ENCODE measurements at places on chromosomes 6 and 20.
A peak's percentile ranks its signal among the peaks of the same experiment; 100 is the strongest.

DNA sequence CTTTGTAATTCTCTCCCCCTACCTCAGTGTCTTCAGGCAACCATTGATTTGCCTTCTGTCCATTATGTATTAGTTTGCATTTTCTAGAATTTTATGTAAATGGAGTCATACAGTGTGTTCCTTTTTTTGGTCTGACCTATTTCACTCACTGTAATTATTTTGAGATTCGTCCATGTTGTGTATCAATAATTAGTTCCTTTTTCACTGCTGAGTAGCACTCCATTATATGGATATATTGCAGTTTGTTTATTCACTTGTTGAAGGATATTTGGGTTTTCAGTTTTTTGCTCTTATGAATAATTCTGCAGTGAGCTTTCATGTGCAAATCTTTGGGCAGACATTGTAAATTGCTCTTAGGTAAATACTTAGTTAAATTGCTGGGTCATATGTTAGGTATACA, 97.1 kb downstream of the CTNNBL1 start:
- DNase-seq, result no peak

DNA sequence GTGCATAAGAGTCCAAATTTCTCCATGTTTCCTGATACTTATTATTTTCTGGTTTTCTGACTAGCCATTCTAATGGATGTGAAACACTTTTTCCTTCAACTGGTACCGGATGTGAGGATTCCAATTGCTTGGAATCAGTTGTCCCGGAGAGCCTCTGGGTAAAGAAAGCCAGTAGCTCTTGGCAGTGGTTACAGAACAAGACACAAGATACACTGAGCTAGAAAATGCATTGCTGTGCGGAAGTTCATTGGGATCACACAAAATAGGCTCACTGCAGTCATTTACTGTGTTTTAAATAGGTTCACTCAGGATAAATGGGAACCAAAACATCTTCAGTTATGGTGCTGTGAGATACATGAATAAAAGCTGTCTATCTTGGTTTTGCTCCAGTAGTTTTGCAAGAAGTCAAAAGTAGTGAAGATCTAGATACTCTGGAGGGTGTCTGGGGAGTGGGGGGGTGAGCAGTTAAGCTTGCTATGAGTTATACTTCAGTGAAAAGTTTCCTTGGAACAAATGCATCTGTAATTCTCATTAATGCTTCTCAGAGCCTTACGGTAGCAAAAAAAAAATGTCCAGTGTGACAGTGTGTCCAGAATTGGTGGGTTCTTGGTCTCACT, 54.4 kb upstream of the RNF182 start:
- no peak for DNase-seq

GRCh38 chr6:113121571-113121970, 735.6 kb upstream of the MARCKS start:
- no peak for DNase-seq

DNA sequence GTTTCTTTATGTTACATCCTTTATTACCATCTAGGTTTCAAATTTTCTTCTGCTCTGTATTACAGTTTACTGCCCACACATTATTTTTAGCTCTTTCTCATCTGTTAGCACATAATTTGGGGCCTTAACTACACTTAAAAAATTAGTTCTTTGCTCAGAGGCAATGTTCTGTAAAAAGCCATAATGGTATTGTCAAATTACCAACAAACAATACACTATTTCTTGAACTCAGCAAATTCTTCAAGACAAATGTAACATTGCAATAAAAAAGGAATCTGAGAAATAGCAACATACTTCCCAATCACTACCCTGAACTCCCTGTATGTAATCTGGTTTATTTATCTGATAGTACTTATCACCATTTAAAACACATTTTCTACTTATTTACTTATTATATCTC, 448.6 kb upstream of the OPRM1 start:
- no peak for DNase-seq

- no peak for DNase-seq
These were observed 70.2 kb downstream of the CEP57L1 start for GRCh38 chr6:109165392-109165974.

GRCh38 chr6:227074-227782, 65.1 kb upstream of the DUSP22 start:
- DNase-seq, result no peak

DNA sequence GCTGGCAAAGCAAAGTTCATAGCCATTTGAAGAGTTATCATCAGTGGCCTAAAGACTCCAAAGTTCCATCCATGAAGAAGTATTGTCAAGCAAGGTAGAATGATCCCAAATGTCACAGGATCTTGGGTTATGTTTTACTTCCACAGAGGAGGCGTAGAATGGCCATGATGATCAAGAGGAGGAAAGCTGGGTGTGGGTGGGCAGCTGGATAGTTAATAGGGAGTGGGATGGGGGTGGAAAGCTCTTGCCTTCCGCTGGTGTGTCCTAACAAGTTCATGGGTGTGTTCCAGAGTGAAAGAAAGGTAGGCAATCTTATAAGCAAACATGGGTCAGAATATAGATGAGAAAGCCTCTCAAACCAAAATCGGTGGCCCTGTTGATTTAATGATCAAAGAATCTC, 38.4 kb downstream of the PIGU start:
- no peak for DNase-seq

GRCh38 chr20:2798814-2799213, 1.6 kb downstream of the CPXM1 start:
- DNase-seq, result peak; percentile 73

DNA sequence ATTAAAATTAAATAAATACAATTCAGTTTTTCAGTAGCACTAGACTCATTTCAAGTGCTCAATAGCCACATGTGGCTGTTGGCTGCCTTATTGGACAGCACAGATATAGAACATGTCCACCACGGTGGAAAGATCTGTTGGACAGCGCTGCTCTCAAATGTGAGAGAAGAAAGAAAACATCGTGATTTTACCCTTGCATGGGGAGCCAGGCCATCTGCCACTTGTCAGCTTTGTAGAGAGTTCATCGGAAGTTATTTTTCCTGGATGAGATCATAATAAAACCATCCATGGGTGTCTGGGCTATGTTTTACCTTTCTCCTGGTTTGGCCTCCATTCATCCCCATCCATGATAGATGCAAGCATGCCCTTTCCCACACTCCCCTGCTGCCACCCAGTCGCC, 5.8 kb upstream of the KIF3B start:
- no peak for DNase-seq

GRCh38 chr6:142416179-142416578, 114.4 kb downstream of the ADGRG6 start:
- no peak for DNase-seq

- DNase-seq, result peak; percentile 33
These were observed 464 bp downstream of the EHMT2 start for GRCh38 chr6:31896856-31897611.

DNA sequence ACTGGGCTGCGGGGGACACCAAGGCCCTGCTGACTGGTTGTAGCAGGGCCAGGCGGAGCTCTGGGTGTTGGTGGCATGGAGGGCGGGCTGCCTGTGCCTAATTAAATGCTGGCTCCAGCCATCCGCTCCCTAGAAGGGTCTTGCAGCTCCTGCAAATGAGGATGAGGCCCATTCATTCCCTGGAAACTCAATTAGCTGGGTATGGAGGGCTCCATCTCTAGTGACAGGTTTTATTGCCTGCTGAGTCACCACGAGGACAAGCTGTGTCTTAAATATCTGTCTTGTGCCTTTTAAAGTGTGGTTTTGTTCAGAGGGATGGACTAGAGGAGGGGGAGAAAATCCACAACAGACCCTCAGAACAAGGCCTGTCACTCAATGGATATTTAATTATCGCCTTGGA, 60.9 kb downstream of the SULF2 start:
- DNase-seq, result no peak

GRCh38 chr6:162198925-162199324, 528.6 kb downstream of the PRKN start:
- no peak for DNase-seq

DNA sequence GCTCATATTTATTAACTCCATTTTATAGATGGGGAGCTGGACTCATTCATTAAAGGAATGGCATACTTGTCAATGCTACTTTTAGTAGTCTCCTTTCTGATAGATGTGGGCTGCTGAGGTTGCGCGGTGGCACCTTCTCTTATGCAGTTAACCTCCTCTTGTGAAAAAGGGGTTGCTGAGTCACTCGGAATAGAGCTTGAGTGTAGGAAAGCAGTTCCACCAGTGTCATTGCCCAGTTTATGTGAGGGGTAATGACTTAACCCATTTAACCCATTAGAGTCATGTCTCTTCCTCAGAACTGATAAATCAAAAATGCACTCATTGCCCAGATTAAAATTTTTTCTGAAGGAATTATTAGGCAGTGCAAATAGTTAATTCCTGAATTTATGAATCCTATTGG, 6.3 kb downstream of the MAPK14 start:
- no peak for DNase-seq

- no peak for DNase-seq
These were observed 100.7 kb upstream of the CD93 start for GRCh38 chr20:23186808-23187207.

- no peak for DNase-seq
These were observed 287.2 kb downstream of the QKI start for GRCh38 chr6:163701762-163702161.

GRCh38 chr6:170024940-170025339, 265.9 kb downstream of the DLL1 start:
- DNase-seq, result no peak

GRCh38 chr6:56827908-56828649, 126.8 kb upstream of the BEND6 start:
- DNase-seq, result no peak

DNA sequence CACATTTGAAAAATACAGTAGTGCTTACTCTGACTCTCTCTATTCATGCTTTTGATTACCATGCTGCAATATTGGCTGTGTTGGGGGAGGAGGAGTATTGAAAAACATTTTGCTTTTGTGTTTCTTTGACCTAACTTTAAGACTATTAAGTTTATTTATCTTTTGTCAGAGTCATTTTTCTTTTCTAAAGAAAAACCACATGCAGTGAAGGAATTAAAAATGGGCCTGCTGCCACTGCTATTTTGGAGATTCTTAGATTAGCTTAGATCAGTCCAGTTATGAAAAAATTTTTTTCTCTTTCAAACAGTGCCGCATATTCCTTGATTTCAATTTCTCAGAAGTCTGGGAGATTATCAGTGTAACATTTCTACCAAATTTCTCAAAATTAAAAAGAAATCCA, 36.1 kb downstream of the BCKDHB start:
- no peak for DNase-seq

DNA sequence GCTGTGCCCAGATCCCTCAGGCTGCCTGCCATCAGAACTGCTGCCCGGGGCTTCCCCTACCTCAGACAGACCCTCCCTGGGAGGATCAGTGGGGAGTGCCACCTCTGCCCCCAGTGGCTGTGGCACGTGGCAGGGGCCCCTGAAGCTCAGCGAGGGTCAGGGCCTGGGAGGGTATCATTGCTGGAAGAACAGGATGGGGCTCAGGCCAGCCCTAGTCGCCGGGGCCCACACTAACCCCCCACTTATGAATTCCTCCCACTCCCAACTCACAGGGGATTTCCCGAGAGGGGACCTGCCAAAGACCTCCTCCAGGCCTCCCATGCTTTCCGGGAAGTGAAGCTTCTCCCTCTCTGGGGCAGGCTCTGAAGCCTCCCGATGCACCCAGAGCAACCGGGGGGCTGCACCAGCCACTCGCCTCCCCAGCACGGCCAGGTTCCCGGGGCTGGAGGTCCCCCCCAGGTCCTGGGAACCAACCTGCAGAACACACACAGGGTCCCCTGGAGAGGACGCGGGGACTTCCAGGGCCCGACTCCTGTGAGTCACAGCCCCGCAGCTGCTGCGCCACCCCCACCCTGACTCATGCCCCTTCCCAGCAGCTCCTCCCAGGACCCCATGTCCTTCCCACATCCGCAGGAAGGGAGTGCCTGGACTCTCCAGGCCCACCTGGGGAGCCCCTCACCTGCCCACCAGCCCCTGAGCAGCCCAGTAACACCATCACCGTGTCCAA, 2.5 kb downstream of the TNFRSF6B start:
- DNase-seq, result peak; percentile 39

DNA sequence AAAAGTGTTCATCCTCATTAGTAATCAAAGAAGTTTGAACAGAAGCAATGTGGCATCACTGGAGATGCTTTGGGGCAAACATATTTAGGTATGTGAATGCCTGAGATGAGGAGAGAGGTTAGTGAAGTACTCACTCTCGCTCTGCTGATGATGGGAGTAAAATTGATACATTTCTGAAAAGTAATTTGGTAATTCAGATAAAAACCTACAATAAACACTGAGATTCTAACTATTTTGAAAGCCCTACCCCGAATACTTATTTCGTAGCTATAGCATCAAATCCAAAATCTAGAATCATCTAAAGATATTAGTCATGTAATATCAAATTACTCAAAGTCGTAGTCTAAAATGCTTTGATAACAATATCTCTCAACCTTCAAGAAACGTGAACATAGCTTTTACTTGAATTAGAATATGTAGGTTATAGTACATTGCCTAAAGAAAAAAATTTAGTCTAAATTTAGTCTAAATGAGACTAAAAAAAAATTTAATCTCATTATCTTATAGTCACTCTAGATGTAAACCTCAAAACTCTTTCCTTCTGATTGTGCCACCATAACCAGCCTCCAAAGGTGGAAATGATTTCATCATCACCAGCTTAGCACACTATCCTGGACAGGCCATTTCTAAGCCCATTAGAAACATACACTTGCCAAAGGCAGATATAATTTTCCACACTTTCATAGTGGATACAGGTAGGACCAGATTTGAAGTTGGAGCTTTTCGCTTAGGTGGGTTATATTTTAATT, 232.5 kb upstream of the TAB2 start:
- DNase-seq, result no peak

DNA sequence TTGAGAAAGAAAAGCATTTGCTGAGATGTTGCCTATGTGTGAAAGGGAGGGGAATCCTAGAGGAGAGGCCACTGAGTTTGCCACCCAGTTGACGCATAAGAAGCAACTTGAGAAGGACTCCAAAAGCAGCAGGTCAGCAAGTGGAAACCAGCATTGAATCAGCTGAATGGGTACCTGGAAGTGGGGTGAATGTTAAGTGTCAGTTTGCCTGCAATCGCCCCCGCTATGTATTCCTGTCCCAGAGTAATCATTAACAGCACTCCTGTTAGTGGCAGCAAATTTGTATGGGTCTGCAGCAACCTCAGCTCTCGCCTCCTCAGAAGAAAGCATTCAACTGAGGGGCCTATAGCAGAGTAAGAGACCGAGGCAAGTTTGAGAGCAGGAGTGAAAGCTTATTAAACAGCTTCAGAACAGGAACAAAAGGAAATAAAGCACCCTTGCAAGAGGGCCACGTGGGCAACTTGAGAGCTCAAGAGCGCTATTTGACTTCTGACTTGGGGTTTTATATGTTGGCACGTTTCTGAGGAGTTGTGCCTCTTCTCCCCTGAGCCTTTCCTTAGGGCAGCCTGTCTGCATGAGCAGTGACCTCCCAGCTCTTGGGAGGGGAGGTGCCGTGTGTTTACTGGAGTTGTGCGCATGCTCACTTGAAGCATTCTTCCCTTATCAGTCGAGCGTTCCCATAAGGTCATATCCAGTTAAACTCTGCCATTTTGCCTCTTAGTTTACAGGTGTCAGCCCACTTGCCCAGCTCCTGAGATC, 122.6 kb upstream of the PHACTR1 start:
- no peak for DNase-seq

DNA sequence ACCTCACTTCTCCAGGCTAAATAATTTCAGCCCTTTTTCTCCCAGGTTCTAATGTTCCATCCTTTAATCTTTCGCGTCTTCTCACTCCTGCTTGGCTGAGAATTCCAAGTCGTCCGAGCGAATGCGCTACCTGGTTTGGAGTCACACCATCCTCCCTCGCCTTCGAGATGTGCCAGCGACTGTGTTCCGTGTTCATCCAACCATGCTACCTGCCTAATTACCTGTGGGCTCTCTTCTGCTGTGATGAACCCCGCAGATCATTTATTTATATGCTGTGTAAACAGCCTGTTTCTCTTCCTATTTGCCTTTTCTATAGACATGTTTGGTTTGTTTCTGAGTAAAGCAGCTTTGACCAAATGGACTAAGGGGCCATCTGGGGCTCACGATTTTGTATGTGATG, 83.5 kb upstream of the TMEM181 start:
- no peak for DNase-seq
